ENCODE measurements at places on chromosomes 6 and 20. TPM values are rescaled to one million over a fixed set of nuclear protein-coding genes. Genes with fewer than 3 reads are reported as not detected.
A peak's percentile ranks its signal among the peaks of the same experiment; 100 is the strongest.

DNA sequence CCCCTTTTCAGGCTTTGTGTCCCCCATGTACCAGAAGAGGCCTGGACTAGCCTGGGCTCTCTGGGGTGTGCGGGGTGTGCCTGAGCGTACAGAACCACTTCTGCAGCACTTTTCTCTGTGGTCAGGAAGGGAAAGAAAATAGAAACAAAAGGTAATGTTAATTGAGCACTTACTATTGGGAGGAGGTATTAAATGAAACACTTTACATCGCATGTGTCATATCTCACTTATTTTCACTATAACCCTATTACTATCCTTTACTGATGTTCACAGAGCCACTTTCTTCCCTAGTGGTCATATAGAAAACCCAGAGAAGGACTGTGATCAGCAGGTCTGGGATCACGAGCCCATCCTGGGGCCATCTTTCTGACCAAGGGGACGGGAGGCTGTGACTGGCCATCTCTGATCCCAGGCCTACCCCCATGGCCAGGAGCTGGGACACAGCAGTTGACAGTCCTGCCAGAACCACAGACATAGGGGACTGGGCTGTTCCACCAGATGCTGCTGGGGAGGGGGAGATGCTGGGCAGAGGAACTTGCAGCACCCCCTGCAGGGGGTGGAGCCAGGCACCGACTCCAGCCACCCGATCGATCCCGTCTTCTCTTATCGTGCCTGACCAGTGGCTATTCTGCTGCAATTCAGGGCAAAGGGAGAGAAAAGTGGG, 107.6 kb downstream of the VEGFA start:
- no peaks in the 10 kb centered on the region for H3K27me3 ChIP-seq
- no peaks in the 10 kb centered on the region for H3K36me3 ChIP-seq
- H3K4me3 ChIP-seq, result no peak overlapping the region
- H3K27ac ChIP-seq, result no peak overlapping the region
- peak; percentile 28 for DNase-seq

GRCh38 chr20:47501116-47501481, 588 bp upstream of the NCOA3 start:
- H3K27me3 ChIP-seq, result no peaks in the 10 kb centered on the region
- peak overlapping the region; percentile 93 for H3K4me3 ChIP-seq
- H3K4me1 ChIP-seq, result peaks cover 35% of the 10 kb centered on the region
- H3K27ac ChIP-seq, result peak overlapping the region; percentile 67
- no peak for DNase-seq

DNA sequence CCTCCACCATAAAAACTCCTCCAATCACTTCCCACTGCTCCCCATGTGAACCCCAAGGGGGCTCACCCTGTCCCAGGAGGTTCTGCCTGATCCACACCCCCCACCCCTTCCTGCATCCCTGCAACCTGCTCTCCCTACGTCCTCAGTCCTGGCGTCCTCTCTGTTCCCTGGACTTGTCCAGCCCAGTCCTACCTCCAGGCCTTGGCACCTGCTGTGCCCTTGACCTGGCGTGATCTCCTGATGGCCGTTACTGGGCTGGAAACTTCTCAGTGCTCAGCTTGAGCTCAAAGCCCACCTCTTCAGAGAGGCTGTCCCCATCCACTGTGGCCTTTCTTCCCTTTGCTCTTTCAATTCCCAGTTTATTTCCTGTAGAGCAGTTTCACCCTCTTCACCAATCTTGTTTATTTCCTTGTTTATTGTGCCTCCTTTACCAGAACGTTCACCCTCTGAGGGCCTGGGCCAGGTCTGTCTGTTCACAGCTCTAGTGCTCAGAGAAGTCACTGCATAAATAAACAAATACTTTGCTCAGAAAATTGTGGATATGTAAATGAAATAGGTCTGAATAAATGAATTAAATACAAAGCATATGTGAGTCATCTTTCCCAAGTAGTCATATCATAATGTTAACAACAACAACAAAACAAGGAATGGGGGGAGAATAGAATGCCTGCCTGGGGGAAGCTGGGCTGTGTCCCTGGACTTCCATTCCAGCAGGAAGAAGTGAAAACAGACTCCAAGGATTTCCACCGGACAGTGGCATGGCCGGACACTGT, 175.7 kb upstream of the SULF2 start:
- no peak overlapping the region for H3K4me3 ChIP-seq
- H3K4me1 ChIP-seq, result peaks cover 23% of the 10 kb centered on the region
- no peak for DNase-seq
- H3K27me3 ChIP-seq, result no peaks in the 10 kb centered on the region

DNA sequence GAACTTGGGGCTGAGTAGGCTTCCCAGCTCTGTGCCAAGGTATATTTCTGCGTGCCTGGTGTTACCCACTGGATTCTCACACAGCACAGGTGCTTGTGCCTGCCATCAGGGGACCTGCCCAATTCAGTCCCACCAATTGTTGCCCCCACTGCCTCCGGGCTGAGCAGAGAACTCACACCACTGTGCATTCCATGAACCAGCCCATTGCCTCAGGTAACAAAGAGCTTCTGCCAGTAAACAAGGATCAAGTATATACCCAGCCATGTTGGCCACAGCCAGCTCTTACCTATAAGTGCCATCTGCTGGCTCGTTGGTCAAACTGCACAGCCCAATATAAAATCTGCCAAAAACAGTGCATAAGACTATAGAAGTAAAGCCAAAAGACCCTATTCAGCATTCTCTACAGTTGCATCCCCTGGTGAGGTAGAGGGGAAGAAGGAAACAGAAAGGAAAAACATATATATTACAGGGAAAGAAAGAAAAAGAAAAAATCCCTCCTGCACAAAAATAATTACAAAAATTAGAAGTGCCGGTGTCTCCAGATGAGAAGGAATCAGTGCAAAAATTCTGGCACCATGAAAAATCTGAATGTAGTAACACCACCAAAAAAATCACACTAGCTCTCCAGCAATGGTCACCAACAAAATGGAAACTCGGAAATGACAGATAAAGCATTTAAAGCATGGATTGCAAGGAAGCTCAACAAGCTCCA, 241.4 kb downstream of the IBTK start:
- H3K27ac ChIP-seq, result no peak overlapping the region
- H3K27me3 ChIP-seq, result no peaks in the 10 kb centered on the region
- H3K36me3 ChIP-seq, result peaks cover 30% of the 10 kb centered on the region
- H3K4me3 ChIP-seq, result no peak overlapping the region
- peaks cover 3% of the 10 kb centered on the region for H3K4me1 ChIP-seq

DNA sequence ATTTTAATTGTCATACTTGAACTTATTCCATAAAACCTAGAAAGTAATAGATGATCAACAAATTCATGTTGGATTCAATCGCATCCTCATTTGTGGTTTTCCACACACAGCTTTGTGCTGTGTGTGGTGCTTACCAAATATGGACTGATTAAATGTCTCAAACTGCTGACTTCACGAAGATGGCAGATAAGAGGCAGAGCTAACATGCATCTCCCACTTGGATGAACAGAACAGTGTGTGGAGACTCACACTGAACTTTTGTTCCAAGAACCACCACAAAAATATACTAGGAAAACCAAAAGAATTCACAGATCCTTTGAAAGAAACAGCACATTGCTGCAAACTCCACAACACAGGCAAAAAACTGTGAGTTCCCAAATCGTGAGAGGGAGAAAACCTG, 603.7 kb downstream of the TENT5A start:
- no peak overlapping the region for H3K4me3 ChIP-seq
- H3K27ac ChIP-seq, result no peak overlapping the region
- no peaks in the 10 kb centered on the region for H3K27me3 ChIP-seq
- H3K4me1 ChIP-seq, result no peaks in the 10 kb centered on the region
- DNase-seq, result no peak

- H3K27me3 ChIP-seq, result peaks cover 5% of the 10 kb centered on the region
- H3K4me1 ChIP-seq, result peaks cover 37% of the 10 kb centered on the region
- H3K36me3 ChIP-seq, result no peaks in the 10 kb centered on the region
- no peak overlapping the region for H3K27ac ChIP-seq
Observed at GRCh38 chr6:110322151-110322873, 35.8 kb downstream of the METTL24 start.

GRCh38 chr6:25418454-25419052, 139.4 kb downstream of the CARMIL1 start:
- no peak overlapping the region for H3K4me3 ChIP-seq
- H3K36me3 ChIP-seq, result peaks cover 20% of the 10 kb centered on the region
- DNase-seq, result no peak
- H3K27me3 ChIP-seq, result no peaks in the 10 kb centered on the region
- H3K27ac ChIP-seq, result peak overlapping the region; percentile 58

DNA sequence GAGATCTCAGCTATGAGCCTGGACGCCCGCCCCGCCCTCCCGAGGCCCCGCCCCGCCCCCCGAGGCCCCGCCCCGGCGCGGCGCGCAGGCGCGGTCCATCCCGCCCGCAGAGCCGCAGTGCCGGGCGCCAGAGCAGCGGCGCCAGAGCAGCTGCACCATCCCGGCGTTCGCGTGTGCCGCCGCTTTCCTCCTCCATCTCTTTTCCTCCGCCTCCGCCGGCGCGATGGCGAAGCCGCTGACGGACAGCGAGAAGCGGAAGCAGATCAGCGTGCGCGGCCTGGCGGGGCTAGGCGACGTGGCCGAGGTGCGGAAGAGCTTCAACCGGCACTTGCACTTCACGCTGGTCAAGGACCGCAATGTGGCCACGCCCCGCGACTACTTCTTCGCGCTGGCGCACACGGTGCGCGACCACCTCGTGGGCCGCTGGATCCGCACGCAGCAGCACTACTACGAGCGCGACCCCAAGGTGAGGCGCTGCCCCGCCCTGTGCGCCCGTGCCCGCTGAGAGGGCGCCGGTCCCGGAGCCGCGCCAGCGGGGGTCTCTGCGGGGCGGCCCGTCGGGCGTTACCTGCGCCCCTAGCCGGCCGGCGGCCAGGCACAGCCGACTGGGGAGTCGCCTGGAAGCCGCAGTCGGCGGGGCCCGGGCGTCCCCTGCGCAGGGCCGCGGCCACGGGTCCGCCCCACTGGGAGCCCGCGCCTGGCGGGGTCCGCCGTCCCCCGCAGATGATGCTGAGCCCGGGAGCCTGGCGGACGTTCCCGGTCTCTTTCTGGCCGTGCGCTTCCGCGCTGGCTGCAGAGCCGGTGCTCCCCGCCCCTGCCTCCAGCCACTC, at the start of gene PYGB:
TSS of gene PYGB (plus strand) at position 130 of the 830 bp plus-strand sequence. CDS start at position 224, 94 bp downstream.
- peaks cover 9% of the 10 kb centered on the region for H3K27me3 ChIP-seq
- peak within 1 kb of the TSS; percentile 88 for H3K4me3 ChIP-seq
- H3K27ac ChIP-seq, result peak within 1 kb of the TSS; percentile 94
- 0 out of 2 replicates have a peak, but pooled peaks cover 4% of the 10 kb centered on the region for H3K36me3 ChIP-seq
- peak; percentile 82 for DNase-seq
- peaks cover 39% of the 10 kb centered on the region for H3K4me1 ChIP-seq

The SUMO4 gene
- 0.73 TPM for total RNA-seq

The ENPP4 gene
- 2.8 TPM for total RNA-seq

Measured in WTC11 (cell line).